CD4-positive, alpha-beta T cell (primary cell): ENCODE measurements at places on chromosomes 5 and 9.
A peak's percentile ranks its signal among the peaks of the same experiment; 100 is the strongest.

DNA sequence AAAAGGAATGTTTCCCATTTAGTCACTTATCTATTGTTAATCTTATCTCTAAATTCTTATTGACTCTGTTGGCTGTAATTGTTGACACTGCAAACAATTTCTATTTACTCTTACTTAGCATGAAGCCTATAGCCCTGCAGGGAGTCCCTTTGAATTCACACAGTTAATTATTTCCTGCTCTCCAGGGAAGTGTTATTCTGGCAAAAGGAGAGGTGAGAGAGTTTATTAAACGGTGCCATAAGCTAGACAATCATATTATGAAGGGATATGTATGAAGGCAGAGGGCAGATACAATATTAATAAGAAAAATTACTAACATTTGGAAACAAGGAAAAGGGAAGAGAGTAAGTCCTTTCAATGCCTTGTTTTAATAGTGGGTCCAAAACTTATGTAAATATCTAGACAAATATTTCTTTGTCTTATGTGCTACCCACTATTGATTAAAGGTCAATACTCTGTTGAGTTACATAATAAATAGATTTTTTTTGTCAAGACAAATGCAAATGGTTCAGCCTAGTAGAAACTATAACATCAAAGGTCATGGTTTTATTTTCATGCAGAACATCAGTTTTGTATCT, 107.1 kb downstream of the CDH18 start:
- H3K27me3 ChIP-seq: no peaks in the 10 kb centered on the region
- H3K4me3 ChIP-seq: no peak overlapping the region
- H3K36me3 ChIP-seq: no peaks in the 10 kb centered on the region

- no peak overlapping the region for H3K4me3 ChIP-seq
- no peak overlapping the region for H3K27ac ChIP-seq
- no peak for DNase-seq
- H3K36me3 ChIP-seq: no peaks in the 10 kb centered on the region
Measured at GRCh38 chr9:103574056-103574455, 520.1 kb upstream of the SMC2 start.

DNA sequence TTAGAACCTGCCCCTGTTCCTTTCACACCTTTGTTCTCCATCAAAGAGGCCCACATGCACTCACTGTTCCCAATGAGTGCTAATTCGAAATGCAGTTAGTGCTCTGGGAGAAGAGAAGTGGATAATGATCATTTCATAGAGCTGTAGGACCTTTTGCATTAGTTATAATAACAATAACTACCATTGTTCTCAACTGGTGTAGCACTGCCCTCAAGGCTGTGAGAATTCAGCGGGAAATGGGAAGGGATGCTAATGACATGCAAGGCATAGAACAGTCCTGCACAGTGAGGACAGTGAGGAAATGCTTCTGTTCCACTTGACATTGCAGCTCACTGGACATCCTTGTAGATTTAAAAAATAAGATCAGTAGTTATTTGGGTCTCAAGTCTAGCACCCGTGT, 187.4 kb downstream of the FBXL7 start:
- no peak overlapping the region for H3K27ac ChIP-seq
- no peak overlapping the region for H3K4me3 ChIP-seq
- no peaks in the 10 kb centered on the region for H3K4me1 ChIP-seq
- DNase-seq: no peak
- H3K27me3 ChIP-seq: no peaks in the 10 kb centered on the region

- peaks cover 19% of the 10 kb centered on the region for H3K4me1 ChIP-seq
- no peak overlapping the region for H3K27ac ChIP-seq
- DNase-seq: no peak
- no peaks in the 10 kb centered on the region for H3K36me3 ChIP-seq
Measured at GRCh38 chr5:148831590-148832565, 5.5 kb downstream of the ADRB2 start.

GRCh38 chr9:80691229-80691628, 998.1 kb downstream of the TLE1 start:
- H3K36me3 ChIP-seq: no peaks in the 10 kb centered on the region
- H3K4me3 ChIP-seq: no peak overlapping the region
- H3K4me1 ChIP-seq: no peaks in the 10 kb centered on the region

DNA sequence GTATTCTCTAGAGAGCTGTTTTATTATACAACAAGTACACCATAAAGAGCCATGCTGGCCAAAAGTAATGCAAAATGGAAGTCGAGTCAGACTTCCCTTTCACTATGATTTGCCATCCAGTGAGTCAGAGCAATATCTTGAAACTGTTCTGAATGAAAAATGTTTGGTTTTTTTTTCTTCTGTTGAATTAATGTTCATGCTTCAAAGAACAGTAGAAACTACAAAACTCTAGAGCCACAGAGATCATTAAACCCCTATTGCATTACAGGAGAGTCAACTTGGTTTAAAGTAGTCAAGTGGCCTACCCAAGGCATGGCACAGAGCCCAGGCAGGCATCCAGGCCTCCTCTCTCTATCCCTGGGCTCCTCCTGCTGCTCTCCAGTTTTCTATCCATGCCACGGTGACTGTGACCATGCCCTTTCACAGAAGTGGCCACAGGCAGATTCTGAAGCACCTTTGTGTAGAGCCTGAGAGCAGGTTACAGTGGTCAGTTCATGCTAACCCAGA, 358.9 kb downstream of the DEPDC1B start:
- DNase-seq: no peak
- no peaks in the 10 kb centered on the region for H3K4me1 ChIP-seq
- H3K36me3 ChIP-seq: no peaks in the 10 kb centered on the region

- DNase-seq: no peak
- no peak overlapping the region for H3K27ac ChIP-seq
Measured at GRCh38 chr5:109868737-109869136, 179.0 kb downstream of the MAN2A1 start.

DNA sequence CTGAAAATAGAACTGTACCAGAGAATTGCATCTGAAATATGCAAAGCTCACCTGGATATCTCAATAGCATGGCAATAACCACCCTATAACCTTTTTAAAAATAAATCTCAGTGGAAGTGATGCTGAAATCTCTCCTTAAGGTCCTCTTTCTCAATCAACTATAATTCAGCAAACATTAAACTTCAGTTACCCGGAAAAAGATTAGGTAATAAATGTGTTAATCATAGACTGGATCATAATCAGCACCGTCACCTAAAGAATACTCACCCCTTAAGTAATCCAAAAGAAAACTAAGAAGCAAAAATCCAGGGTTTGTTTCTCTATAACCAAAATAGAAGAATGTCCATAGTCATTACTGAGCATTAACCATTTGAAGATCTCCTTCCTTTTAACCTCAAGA, 44.3 kb upstream of the DENND4C start:
- H3K27me3 ChIP-seq: no peaks in the 10 kb centered on the region
- no peak overlapping the region for H3K27ac ChIP-seq
- DNase-seq: no peak
- no peak overlapping the region for H3K4me3 ChIP-seq
- no peaks in the 10 kb centered on the region for H3K36me3 ChIP-seq

- H3K27ac ChIP-seq: no peak overlapping the region
- DNase-seq: no peak
- no peaks in the 10 kb centered on the region for H3K27me3 ChIP-seq
- no peaks in the 10 kb centered on the region for H3K4me1 ChIP-seq
- H3K4me3 ChIP-seq: no peak overlapping the region
- no peaks in the 10 kb centered on the region for H3K36me3 ChIP-seq
Measured at GRCh38 chr9:82680179-82680935, 382.6 kb downstream of the RASEF start.

GRCh38 chr5:128644863-128645262, 106.8 kb upstream of the FBN2 start:
- no peak for DNase-seq
- H3K27ac ChIP-seq: no peak overlapping the region
- no peaks in the 10 kb centered on the region for H3K36me3 ChIP-seq
- H3K4me3 ChIP-seq: no peak overlapping the region
- no peaks in the 10 kb centered on the region for H3K27me3 ChIP-seq
- no peaks in the 10 kb centered on the region for H3K4me1 ChIP-seq

DNA sequence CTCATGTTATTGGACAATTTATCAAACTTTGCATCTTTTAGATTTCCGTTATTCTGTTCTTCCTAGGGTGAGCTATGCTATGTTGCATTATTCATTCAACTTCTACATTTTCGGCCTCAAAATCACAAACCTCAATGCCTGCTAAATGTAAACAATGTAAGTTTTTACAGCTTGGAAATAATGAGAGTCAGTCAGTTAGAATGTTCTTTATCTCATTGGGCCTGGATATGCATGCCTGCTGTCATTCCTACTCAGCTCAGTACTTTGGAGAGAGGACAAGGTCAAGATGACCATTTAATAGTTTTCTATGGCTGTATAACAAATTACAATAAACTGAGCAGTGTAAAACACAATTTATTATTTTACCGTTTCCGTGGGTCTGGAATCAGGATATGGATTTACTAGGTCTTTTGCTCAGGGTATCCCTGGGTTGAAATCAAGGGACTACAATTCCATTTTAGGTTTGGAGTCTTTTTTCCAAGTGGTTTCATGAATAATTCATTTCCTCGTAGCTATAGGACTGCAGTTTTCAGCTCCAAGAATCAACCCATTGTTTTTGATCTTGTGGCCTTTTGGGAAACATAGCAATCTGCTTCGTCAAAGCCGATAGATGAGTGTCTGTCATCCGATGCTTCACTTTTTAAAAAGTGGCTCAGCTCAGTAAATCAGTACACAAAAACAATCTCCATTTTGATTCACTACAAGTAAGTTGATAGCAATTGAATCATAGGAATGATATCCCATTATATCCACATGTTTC, 1143.2 kb upstream of the CDH6 start:
- no peaks in the 10 kb centered on the region for H3K4me1 ChIP-seq
- no peak overlapping the region for H3K4me3 ChIP-seq
- no peaks in the 10 kb centered on the region for H3K27me3 ChIP-seq
- DNase-seq: no peak
- no peaks in the 10 kb centered on the region for H3K36me3 ChIP-seq

DNA sequence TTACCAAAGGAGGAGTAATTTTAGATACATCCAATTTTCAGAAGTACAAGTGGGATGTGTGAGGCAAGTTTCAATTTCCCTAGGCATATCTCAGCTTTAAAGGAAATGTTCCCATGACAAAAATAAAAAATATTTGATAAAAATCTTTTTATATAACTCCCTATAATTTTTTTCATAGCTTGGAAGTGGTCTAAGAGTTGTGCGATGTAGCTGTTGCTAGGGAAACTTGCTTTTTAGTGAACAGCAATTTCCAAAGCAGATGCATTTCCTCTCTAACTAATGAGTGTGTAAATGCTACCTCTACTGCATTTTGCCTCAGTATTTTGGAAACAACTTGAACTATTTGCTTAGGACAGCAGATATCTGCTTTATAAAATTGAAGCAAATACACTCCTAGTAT, 39.6 kb downstream of the MACIR start:
- no peaks in the 10 kb centered on the region for H3K27me3 ChIP-seq
- no peak for DNase-seq
- no peak overlapping the region for H3K27ac ChIP-seq
- no peak overlapping the region for H3K4me3 ChIP-seq

DNA sequence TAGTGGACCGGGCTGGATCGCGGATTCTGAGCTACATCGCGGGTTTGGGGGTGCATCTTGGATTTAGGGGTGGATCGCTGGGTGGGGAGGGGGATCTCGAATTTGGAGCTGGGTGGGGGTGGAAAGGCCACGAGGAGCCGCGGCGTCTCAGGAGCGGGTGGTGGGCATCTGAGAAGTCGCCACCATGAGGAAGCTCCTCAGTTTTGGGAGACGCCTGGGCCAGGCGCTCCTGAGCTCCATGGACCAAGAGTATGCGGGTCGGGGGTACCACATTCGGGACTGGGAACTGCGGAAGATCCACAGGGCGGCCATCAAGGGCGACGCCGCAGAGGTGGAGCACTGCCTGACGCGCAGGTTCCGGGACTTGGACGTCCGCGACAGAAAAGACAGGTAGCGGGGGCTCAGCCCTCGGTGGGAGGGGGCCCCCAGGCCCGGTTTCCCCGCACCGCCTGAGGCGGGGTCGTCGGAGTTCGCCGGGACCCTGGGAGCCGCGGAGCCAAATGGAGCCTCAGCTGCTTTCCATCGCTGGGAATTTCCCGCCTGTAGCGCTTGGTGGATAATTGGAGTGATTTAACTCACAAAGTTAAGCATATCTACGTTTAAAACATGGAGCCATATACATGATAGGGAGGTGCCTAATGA, 376 bp downstream of the ANKRD18B start:
- peaks cover 10% of the 10 kb centered on the region for H3K27me3 ChIP-seq
- no peak overlapping the region for H3K27ac ChIP-seq
- H3K4me1 ChIP-seq: peaks cover 14% of the 10 kb centered on the region
- DNase-seq: no peak
- no peaks in the 10 kb centered on the region for H3K36me3 ChIP-seq

GRCh38 chr5:122844910-122845228, 544 bp upstream of the SNX24 start:
- H3K36me3 ChIP-seq: no peaks in the 10 kb centered on the region
- peak overlapping the region; percentile 38 for H3K27ac ChIP-seq
- H3K27me3 ChIP-seq: no peaks in the 10 kb centered on the region
- peak overlapping the region; percentile 82 for H3K4me3 ChIP-seq

DNA sequence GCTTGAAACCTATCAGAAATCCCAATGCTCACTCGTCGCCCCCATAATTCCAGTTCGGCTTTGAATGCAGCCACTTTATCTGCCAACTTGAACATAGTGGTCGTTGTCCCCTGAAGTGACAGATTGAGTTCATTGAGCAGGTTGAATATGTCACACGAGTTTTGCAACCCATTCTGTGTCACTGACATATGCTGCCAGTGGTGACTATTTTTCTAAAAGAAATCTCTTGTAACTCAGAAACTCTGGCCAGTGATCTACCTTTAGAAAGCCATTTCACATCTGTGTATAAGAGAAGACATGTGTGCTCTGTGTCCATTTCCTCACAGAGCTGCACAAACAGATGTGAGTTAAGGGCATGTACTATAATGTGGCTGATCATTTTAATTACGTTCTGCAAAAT, 47.0 kb upstream of the LARP1 start:
- H3K27me3 ChIP-seq: no peaks in the 10 kb centered on the region
- H3K27ac ChIP-seq: no peak overlapping the region
- H3K36me3 ChIP-seq: no peaks in the 10 kb centered on the region
- H3K4me3 ChIP-seq: no peak overlapping the region

GRCh38 chr5:67986761-67987160, 228.8 kb upstream of the PIK3R1 start:
- DNase-seq: no peak
- no peaks in the 10 kb centered on the region for H3K27me3 ChIP-seq
- H3K27ac ChIP-seq: no peak overlapping the region
- H3K36me3 ChIP-seq: no peaks in the 10 kb centered on the region

- no peak overlapping the region for H3K4me3 ChIP-seq
- no peak for DNase-seq
- H3K27ac ChIP-seq: no peak overlapping the region
- no peaks in the 10 kb centered on the region for H3K36me3 ChIP-seq
- H3K4me1 ChIP-seq: no peaks in the 10 kb centered on the region
Measured at GRCh38 chr5:135714126-135714894, 120.2 kb upstream of the SLC25A48 start.

- no peaks in the 10 kb centered on the region for H3K36me3 ChIP-seq
- no peaks in the 10 kb centered on the region for H3K4me1 ChIP-seq
- H3K27ac ChIP-seq: no peak overlapping the region
- H3K4me3 ChIP-seq: no peak overlapping the region
Measured at GRCh38 chr5:65061250-65061973, 292.7 kb downstream of the CWC27 start.

- H3K27ac ChIP-seq: no peak overlapping the region
- H3K4me1 ChIP-seq: peaks cover 17% of the 10 kb centered on the region
- no peak overlapping the region for H3K4me3 ChIP-seq
- peaks cover 92% of the 10 kb centered on the region for H3K36me3 ChIP-seq
- H3K27me3 ChIP-seq: no peaks in the 10 kb centered on the region
- DNase-seq: no peak
Measured at GRCh38 chr5:141560725-141561483, 57.9 kb downstream of the DIAPH1 start.

GRCh38 chr9:122350577-122351355, 20.1 kb upstream of the PTGS1 start:
- no peak overlapping the region for H3K4me3 ChIP-seq
- no peak overlapping the region for H3K27ac ChIP-seq
- no peaks in the 10 kb centered on the region for H3K36me3 ChIP-seq
- peak; percentile 71 for DNase-seq
